ENCODE measurements at places on chromosomes 1 and 21. TPM values are rescaled to one million over a fixed set of nuclear protein-coding genes. Genes with fewer than 3 reads are reported as not detected.

DNASE2B gene
- total RNA-seq: not detected

IFI44 gene
- 186 TPM for total RNA-seq

DNA sequence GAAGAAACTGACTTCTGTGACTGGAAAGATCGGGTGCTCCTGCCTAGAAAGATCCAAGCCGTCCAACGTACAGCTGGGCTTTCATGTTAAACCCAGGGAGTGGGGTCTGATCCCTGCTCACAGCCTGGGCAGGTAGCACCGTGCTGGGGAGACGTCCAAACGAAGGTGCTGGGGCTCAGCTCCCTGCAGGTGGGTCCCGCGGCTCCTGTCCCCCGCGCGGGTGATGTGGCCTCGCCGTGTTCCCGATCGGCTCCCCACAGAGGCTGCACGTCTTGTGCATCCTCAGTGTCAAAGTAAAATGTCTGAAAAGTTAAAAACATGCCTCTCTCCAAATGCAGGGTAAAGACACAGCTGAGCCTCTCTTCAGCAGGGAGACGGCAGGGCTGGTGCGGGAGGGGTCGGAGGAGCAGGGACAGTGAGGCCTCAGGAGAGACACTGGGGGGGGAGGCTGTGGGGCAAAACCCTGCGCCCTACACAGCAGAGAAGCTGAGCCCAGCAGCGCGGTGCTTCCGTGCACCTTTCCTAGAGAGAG, 40.1 kb upstream of the COL6A2 start:
- no peaks in the 10 kb centered on the region for H3K36me3 ChIP-seq
- H3K27me3 ChIP-seq: peaks cover 3% of the 10 kb centered on the region

DNA sequence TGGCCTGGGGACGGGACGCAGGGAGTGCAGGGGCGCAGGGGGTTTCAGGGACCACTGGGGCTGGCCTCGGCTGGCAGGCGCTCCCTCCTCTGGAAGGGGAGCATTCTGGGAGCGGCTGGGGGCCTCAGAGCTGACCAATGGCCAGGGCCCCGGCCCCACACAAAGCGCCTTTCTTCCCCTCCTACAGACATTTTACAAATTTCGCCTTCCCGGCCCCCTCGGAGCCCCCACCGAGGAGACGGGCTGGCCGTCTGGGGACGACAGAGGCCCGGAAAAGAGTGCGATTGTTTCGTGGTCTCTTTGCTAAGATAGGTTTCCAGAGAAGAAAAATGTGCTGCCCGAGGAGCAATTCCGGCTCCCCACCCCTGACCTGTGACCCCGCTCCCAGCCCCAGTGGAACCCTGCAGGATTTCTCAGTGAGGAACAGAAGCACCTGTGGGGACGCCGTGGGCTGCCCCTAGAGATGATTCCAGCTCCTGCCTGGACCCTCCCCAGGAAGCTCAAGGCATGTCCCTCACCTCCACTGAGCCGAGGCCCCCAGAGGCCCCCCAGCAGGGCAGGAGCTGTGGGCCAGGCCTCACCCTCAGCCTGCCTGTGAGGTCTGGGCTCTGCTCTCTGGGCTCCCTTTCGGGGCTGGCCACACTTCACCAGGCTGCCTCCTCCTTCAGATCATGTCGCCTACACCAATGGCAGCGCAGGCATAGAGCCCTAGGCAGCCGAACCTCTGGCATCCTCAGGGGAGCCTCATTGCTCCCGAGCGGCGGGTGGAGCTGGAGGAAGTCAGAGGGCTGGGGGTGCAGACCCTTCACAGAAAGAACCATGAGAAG, 15.0 kb upstream of the PLEKHG5 start:
- peaks cover 3% of the 10 kb centered on the region for H3K4me1 ChIP-seq
- DNase-seq: no peak
- no peaks in the 10 kb centered on the region for H3K36me3 ChIP-seq
- H3K4me3 ChIP-seq: no peak overlapping the region
- H3K27ac ChIP-seq: no peak overlapping the region

GRCh38 chr1:95650631-95651030, 416.6 kb downstream of the RWDD3 start:
- no peaks in the 10 kb centered on the region for H3K27me3 ChIP-seq
- H3K4me3 ChIP-seq: no peak overlapping the region
- no peak overlapping the region for H3K27ac ChIP-seq
- H3K36me3 ChIP-seq: no peaks in the 10 kb centered on the region

DNA sequence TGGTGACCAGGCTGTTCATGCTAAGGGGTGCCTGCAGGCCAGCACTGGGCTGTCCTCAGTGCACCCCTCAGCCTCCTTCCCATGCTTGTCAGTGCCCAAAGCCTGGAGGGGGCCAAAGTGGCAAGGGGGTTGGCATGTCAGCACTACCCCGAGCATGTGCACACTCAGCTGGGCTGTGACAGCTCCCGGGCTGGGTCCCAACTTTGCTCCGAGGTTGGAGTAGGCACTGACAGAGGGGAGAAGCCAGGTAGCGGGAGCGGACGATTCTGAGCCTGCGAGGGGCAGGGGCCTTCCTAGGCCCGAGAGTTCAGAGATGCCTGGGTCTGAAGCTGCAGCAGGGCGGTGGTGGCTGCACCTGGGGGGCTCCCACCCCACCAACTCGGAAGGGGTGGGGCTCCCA, 119.0 kb downstream of the MAST2 start:
- no peaks in the 10 kb centered on the region for H3K36me3 ChIP-seq
- H3K27ac ChIP-seq: no peak overlapping the region
- no peaks in the 10 kb centered on the region for H3K4me1 ChIP-seq
- DNase-seq: no peak
- H3K4me3 ChIP-seq: no peak overlapping the region
